ENCODE measurements at places on chromosomes 13 and 19. TPM values are rescaled to one million over a fixed set of nuclear protein-coding genes. Genes with fewer than 3 reads are reported as not detected.

- DNase-seq: no peak
- no peaks in the 10 kb centered on the region for H3K36me3 ChIP-seq
- no peaks in the 10 kb centered on the region for H3K4me1 ChIP-seq
- no peak overlapping the region for H3K27ac ChIP-seq
These were observed 109.5 kb upstream of the MIR17HG start for GRCh38 chr13:91238036-91238435.

The PLVAP gene
- 20.8 TPM for total RNA-seq

DNA sequence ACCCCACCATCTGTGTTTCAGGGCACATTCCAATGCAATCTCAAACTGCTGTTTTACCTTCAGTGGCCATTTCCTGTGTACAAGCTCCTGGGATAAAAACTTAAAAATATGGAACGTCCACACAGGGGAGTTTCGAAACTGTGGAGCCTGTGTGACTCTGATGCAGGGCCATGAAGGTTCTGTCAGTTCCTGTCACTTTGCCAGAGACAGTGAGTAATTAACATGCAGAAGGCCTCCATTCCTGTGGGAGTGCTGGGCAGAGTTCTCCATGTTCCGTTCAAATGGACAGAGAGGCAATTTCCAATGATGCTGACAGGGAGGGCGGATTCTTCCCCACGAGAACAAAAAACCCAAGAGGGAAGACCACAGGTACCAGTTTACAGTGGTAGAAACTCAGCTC is 24.4 kb downstream of the WDR88 start:
- DNase-seq: no peak
- no peak overlapping the region for H3K27ac ChIP-seq
- no peaks in the 10 kb centered on the region for H3K36me3 ChIP-seq
- no peak overlapping the region for H3K4me3 ChIP-seq

The KLF2 gene
- total RNA-seq: 18.7 TPM

GRCh38 chr19:4177146-4177545 is 5.2 kb downstream of the SIRT6 start:
- H3K4me1 ChIP-seq: peaks cover 23% of the 10 kb centered on the region
- H3K36me3 ChIP-seq: no peaks in the 10 kb centered on the region
- DNase-seq: no peak
- H3K4me3 ChIP-seq: no peak overlapping the region
- no peak overlapping the region for H3K27ac ChIP-seq

The PLA2G4C gene
- 1.7 TPM for total RNA-seq

GRCh38 chr19:40232479-40232878 is 6.0 kb upstream of the CCNP start:
- no peaks in the 10 kb centered on the region for H3K36me3 ChIP-seq
- H3K27me3 ChIP-seq: peaks cover 5% of the 10 kb centered on the region
- no peak for DNase-seq
- no peak overlapping the region for H3K27ac ChIP-seq
- H3K4me1 ChIP-seq: no peaks in the 10 kb centered on the region
- no peak overlapping the region for H3K4me3 ChIP-seq

DNA sequence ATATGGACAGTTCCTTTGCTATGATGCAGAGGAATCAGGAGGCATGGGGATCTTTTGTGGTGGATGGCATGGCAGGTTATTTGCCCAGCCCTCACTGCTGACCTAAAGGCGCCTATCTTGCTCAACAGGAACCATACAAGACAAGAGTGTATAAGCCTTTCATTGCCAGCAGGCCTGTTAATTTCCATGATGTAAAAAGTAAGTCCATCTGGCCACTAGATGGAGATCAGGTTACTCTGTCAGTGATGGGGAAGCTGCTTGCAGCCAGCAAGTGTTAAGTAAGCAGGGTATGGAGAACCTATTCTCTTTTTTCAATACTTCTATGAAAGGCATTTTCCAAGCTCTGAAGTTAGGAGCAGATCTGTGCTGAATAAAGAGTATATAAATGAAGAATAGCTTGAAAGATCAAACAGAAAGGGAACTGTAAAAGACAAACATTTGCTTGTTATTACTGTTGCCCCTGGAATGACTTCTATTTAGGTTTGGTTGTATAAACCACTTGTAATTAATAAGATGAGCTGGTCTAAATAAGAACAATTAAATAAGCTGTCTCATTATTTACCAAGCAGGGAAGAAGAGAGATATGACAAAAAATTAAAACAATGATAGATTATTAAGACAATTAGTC is 210.9 kb downstream of the RGCC start:
- H3K36me3 ChIP-seq: no peaks in the 10 kb centered on the region
- H3K27ac ChIP-seq: no peak overlapping the region
- no peak overlapping the region for H3K4me3 ChIP-seq

- no peaks in the 10 kb centered on the region for H3K4me1 ChIP-seq
- H3K4me3 ChIP-seq: no peak overlapping the region
- H3K27ac ChIP-seq: no peak overlapping the region
- H3K27me3 ChIP-seq: no peaks in the 10 kb centered on the region
These were observed 65.7 kb downstream of the PAN3 start for GRCh38 chr13:28204043-28204442.

DNA sequence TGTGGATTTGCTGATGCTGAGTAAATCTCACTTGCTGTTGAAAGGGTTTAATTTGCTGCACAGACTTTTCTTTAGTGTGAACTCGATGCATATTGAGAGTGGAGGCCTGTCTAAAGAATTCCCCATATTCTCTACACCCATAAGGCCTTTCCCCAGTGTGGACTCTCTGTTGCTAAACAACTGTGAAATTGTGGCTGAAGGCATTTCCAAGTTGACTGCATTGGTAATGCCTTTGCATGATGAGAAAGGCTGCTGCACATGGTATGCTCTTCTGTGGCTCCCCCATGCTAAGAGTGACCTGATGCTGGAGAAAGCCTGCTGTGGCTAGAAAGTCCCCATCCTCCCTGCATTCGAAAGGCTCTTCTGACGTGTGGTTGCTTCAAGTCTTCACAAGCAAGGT is 6.6 kb upstream of the ZNF599 start:
- no peaks in the 10 kb centered on the region for H3K4me1 ChIP-seq
- no peak overlapping the region for H3K4me3 ChIP-seq
- no peaks in the 10 kb centered on the region for H3K27me3 ChIP-seq
- no peaks in the 10 kb centered on the region for H3K36me3 ChIP-seq
- DNase-seq: no peak

The MRPL57 gene
- 18.3 TPM for total RNA-seq

All from colonic mucosa (tissue), 4 donors.